ENCODE measurements at places on chromosomes 1 and 21. TPM values are rescaled to one million over a fixed set of nuclear protein-coding genes. Genes with fewer than 3 reads are reported as not detected.
A peak's percentile ranks its signal among the peaks of the same experiment; 100 is the strongest.

DNA sequence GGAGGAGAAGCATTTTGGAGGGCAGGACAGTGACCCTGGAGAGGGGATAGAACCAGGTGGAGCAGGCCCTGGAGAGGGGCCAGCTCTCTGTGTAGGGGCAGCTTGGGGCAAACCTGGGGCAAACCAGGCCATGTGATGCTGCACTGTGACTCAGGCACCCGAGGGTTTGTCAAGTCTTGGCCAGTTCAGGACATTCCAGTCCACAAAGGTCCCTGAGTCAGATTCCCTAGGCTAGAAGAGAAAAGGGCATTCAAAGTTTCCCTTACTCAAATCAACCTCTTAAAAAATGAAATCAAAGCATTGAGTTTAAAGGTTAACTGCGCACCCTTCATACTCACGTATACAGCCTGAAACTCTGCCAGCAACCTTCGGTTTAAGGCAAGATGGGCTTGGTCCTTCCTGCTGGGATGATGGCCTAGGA lies 25.2 kb upstream of the PLA2G2C start:
- DNase-seq: no peak
- peaks cover 12% of the 10 kb centered on the region for H3K4me1 ChIP-seq
- no peaks in the 10 kb centered on the region for H3K36me3 ChIP-seq
- H3K27ac ChIP-seq: no peak overlapping the region

DNA sequence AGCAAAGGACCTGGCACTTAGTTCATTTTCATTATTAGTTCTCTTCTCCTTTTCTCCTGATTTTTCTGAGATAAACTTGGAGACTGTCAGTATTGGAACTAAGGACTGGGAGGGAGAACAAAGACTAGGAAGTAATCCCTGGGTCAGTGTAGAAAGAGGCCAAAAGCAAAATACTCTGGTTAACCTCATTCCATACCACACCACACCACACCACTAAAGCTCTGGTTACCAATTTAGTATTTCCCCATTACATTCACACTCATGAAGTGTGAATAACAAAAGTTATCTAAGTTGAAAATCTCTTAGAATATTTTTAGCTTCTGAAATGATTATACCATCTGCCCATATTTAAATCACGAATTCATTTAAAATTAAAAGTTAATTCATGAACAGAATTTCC lies 68.9 kb upstream of the DMRTA2 start:
- no peaks in the 10 kb centered on the region for H3K27me3 ChIP-seq
- peaks cover 8% of the 10 kb centered on the region for H3K4me1 ChIP-seq
- H3K36me3 ChIP-seq: no peaks in the 10 kb centered on the region
- H3K4me3 ChIP-seq: no peak overlapping the region

- no peaks in the 10 kb centered on the region for H3K36me3 ChIP-seq
- H3K4me1 ChIP-seq: no peaks in the 10 kb centered on the region
- no peak overlapping the region for H3K4me3 ChIP-seq
- no peaks in the 10 kb centered on the region for H3K27me3 ChIP-seq
- H3K27ac ChIP-seq: no peak overlapping the region
- no peak for DNase-seq
These were observed 400.3 kb upstream of the CAMK1G start for GRCh38 chr1:209183195-209183594.

DNA sequence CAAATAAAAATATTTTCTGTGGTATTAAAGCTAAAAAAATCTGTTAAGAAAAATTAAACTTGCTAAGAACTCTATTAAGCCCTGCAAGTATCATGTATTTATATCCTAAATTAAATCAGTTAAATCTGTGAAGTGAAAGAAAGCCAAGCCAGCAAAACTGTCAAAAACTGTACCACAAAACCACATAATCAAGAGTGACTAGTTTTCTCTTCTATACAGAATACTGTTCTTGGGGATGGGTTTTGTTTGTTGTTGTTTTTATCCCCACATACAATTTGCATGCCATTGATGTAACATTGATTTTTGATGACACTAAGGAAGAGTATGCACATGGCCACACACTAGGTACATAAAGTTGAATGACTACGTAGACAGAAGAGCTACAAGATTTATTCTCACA lies 20.4 kb downstream of the DPH5 start:
- H3K36me3 ChIP-seq: peaks cover 18% of the 10 kb centered on the region
- no peak overlapping the region for H3K27ac ChIP-seq
- no peak overlapping the region for H3K4me3 ChIP-seq
- no peak for DNase-seq
- H3K27me3 ChIP-seq: no peaks in the 10 kb centered on the region

DNA sequence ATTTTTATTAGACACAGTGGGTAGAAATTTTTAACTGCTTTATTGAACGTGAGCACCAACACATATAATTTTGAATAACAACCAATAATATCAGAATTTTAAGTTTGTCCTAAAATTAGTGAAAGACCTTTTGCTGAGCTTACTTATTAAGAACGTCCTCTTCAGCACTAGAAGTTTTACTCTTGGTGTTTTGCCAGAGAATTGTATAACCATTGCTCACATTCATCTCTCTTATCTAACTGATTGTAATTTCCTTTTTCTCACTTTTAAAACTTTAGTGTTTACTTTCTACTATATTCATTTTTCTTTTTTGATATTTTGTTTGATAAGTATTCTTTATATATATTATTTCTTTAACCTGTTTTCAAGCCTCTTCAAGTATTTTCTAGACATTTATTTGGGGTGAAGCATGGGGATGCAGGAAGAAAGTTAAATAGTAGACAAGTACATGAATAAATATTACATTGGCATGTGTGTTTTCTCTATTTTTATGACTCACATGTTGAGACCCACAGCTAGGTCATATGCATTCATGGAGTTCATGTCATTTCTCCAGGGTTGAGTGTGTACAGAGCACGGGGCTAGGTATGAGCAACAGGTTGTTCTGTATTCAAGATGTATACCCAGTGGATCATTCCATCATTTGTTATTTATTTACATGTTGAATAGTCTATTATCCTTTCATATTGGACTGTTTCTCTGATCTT lies 90.6 kb downstream of the ATP6V1G3 start:
- no peak overlapping the region for H3K4me3 ChIP-seq
- DNase-seq: no peak
- no peak overlapping the region for H3K27ac ChIP-seq
- H3K27me3 ChIP-seq: no peaks in the 10 kb centered on the region

DNA sequence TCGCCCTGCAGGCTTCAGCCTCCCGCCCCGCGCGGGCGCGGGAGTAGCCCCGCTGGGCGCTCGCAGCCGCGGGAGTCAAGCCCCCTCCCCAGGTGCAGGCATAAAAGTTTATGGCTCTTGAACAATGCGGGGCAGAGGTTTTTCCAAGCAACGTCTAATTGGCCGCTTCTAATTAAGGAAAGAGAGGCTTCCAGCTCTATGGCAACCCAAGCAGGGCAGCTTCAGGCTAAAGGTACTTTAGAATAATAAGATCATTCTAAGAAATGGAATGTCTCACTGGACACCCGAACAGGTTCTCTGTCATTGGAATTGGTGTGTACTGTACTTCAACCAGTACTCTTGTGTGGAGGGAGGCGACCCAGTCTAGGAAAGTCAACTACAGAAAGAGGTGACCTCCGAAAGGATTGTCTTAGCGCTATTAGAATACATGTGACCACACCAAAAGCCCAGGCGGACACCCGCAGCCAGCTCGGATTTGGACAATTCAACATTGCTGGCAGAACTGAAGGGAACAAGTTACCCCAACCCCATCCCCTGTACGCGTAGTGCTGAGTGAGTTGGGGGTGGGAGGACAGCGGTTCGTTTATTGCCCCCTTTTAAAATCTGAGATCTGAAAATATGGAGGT lies 12.5 kb downstream of the NR5A2 start:
- no peaks in the 10 kb centered on the region for H3K4me1 ChIP-seq
- H3K27ac ChIP-seq: no peak overlapping the region
- DNase-seq: no peak
- H3K36me3 ChIP-seq: no peaks in the 10 kb centered on the region

GRCh38 chr1:55981010-55981650 lies 598.2 kb downstream of the PLPP3 start:
- no peaks in the 10 kb centered on the region for H3K36me3 ChIP-seq
- H3K27ac ChIP-seq: no peak overlapping the region
- no peaks in the 10 kb centered on the region for H3K4me1 ChIP-seq
- no peak overlapping the region for H3K4me3 ChIP-seq
- no peak for DNase-seq
- H3K27me3 ChIP-seq: no peaks in the 10 kb centered on the region

DNA sequence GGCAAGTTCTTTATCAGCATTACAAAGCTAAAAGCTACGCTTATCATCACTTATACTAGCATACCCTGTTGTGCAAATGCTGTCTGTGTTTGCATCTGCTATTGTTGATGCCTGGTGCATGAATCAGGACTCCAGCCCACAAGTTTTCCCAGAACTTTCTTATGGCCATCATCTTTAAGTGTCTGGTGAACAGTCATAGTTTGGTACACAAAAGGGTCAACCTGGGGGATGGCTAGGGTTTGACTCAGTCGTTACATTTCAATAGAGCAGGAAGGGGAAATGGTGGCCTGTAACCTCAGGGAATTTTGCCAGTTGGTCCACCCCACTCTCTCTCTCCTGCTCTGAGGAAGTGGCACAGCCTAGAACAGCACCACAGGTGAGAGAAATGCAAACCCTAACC lies 35.4 kb downstream of the SELL start:
- no peak for DNase-seq
- no peaks in the 10 kb centered on the region for H3K4me1 ChIP-seq
- no peak overlapping the region for H3K4me3 ChIP-seq
- H3K27ac ChIP-seq: no peak overlapping the region

- no peak for DNase-seq
- no peaks in the 10 kb centered on the region for H3K36me3 ChIP-seq
- no peaks in the 10 kb centered on the region for H3K27me3 ChIP-seq
- peaks cover 13% of the 10 kb centered on the region for H3K4me1 ChIP-seq
These were observed 50.4 kb downstream of the GATAD2B start for GRCh38 chr1:153872331-153872730.

- peaks cover 42% of the 10 kb centered on the region for H3K4me1 ChIP-seq
- no peaks in the 10 kb centered on the region for H3K36me3 ChIP-seq
- H3K27me3 ChIP-seq: no peaks in the 10 kb centered on the region
- peak overlapping the region; percentile 48 for H3K4me3 ChIP-seq
- no peak for DNase-seq
These were observed 3.4 kb downstream of the ZBTB21 start for GRCh38 chr21:42006765-42007164.

GRCh38 chr1:223444411-223444810 lies 51.2 kb downstream of the CCDC185 start:
- no peaks in the 10 kb centered on the region for H3K36me3 ChIP-seq
- no peaks in the 10 kb centered on the region for H3K4me1 ChIP-seq
- no peaks in the 10 kb centered on the region for H3K27me3 ChIP-seq
- H3K4me3 ChIP-seq: no peak overlapping the region
- no peak overlapping the region for H3K27ac ChIP-seq
- DNase-seq: no peak

- no peaks in the 10 kb centered on the region for H3K36me3 ChIP-seq
- no peak overlapping the region for H3K4me3 ChIP-seq
- H3K27me3 ChIP-seq: no peaks in the 10 kb centered on the region
These were observed 16.5 kb downstream of the PODN start for GRCh38 chr1:53078333-53079101.

- no peaks in the 10 kb centered on the region for H3K36me3 ChIP-seq
- no peaks in the 10 kb centered on the region for H3K27me3 ChIP-seq
- DNase-seq: no peak
- no peak overlapping the region for H3K4me3 ChIP-seq
These were observed 88.9 kb downstream of the PGBD5 start for GRCh38 chr1:230337266-230337665.

DNA sequence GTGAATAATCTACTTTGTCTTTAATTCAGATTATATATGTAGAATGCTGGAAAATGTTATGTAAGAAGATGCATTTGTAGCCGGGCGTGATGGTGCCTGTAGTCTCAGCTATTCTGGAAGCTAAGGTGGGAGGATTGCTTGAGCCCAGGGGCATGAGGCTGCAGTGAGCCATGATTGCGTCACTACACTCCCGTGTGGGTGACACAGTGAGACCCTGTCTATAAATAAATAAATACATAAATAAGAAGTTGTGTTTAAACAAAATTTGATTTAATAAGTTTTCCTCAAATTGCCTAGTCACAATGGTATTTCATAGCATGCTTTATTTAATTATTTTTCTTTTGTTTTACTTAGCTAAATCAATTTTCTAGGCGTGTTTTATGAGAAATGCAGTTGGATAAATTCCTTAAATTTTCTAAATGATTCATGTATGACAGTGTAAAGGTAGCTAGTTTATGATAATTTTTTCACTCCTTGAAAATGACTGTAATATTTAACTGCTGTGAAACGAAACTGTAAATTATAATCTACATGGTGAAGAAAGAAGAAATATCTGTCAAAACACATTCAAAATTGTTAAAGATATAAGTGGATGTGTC lies 232.6 kb downstream of the SRGAP2C start:
- DNase-seq: peak; percentile 71
- no peak overlapping the region for H3K4me3 ChIP-seq
- no peaks in the 10 kb centered on the region for H3K27me3 ChIP-seq

GRCh38 chr1:240164742-240165141 lies 73.1 kb downstream of the FMN2 start:
- DNase-seq: no peak
- H3K36me3 ChIP-seq: no peaks in the 10 kb centered on the region
- H3K4me1 ChIP-seq: no peaks in the 10 kb centered on the region

DNA sequence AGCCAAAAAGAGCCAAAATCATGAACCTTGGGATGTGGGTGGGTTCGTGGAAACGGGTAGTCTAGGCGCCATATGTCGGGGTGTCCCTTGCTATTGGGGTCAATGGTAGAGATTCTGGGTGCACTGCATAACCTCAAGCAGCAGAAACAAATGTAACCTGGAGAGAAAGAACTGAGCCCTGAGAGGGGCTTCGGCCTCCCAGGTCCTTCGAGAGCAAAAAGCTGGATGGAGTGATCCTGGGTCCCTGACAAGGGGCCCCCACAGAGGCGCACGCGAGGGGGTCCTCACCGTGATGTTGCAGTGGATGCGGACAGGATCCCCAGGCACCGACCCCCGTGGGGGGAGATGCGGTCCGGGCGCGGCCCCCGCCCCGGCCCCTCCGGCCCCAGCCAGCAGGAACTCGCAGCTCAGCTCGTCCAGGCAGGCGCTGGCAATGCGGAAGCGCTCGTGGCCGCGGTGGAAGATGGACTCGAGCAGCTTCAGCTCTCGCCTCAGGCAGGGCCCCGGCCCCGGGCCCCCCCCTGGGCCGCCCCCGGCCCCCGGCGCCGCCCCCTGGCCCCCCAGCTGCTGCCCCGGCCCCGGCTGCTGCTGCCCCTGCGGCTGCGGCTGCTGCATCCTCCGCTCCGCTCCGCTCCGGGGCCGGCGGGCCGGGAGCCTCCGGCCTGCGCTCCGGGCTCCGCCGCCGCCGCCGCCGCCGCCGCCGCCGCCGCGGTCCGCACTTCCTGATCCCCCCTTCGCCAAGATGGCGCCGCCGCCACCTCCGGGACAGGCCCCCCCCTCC lies at the start of gene UBE2Q1:
TSS of gene UBE2Q1 (minus strand) at position 724 of the 781 bp plus-strand sequence. CDS start at position 615, 109 bp downstream.
- H3K4me1 ChIP-seq: peaks cover 25% of the 10 kb centered on the region
- H3K27me3 ChIP-seq: no peaks in the 10 kb centered on the region

RAP1GAP gene
- not detected for total RNA-seq

GRCh38 chr1:44534771-44535170 lies 129.7 kb downstream of the RNF220 start:
- no peak overlapping the region for H3K27ac ChIP-seq
- H3K27me3 ChIP-seq: no peaks in the 10 kb centered on the region
- DNase-seq: no peak
- peaks cover 8% of the 10 kb centered on the region for H3K4me1 ChIP-seq

PTPN7 gene
- 39.2 TPM for total RNA-seq

HNRNPU gene
- total RNA-seq: 224 TPM

GRCh38 chr1:31239653-31240241 lies at the start of gene NKAIN1:
TSS of gene NKAIN1 (minus strand) at chr1:31239887. CDS start at chr1:31239547, 340 bp downstream.
- H3K4me1 ChIP-seq: peaks cover 4% of the 10 kb centered on the region
- H3K36me3 ChIP-seq: no peaks in the 10 kb centered on the region
- no peaks in the 10 kb centered on the region for H3K27me3 ChIP-seq
- no peak within 1 kb of the TSS for H3K4me3 ChIP-seq
- no peak for DNase-seq

APH1A gene
- total RNA-seq: 130 TPM

KCNE2 gene
- total RNA-seq: not detected

Measured in Karpas-422 (cell line).